ENCODE measurements at places on chromosomes 2 and 18. TPM values are rescaled to one million over a fixed set of nuclear protein-coding genes. Genes with fewer than 3 reads are reported as not detected.

Gene TMEM169
- total RNA-seq = not detected

Gene IHH
- not detected for total RNA-seq

Gene SLC25A52
- not detected for total RNA-seq

Gene PER2
- 19.0 TPM for total RNA-seq

Measured in Karpas-422 (cell line).